ENCODE measurements at places on chromosomes 5 and 9.

DNA sequence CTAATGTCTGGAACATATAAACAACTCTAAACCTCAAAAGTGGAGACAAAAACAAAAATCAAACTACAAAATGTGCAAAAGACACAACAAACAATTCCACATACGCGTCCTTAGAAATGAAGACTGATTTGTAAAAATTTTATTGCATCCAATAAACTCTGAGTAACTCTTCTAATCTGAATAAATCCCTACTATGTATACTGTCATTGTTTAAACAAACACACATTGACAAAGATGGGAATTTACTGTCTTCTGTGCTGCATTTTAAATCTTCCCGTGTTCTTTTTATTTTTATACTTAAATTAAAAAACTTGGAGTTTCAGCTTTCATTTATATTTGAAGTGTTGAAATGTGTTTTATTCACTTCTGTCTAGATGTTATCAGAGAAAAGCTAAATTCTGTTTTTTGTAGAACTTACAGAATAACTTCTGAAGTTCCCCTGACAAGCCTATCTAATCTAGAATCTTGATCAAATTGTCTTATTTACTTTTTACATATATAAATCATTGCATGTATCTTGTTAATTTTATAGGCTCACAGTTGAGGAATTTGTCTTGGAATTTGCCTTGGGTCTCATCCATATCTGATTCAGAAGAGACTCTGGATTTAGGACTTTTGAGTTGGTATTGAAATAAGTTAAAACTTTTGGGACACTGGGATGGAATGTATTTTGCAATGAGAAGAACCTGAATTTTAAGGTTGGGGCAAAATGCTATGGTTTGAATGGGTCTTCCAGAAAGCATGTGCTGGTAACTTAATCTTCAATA is 2064.4 kb upstream of the C9orf72 start:
- DNase-seq: no peak

GRCh38 chr5:22076586-22076985 is 776.6 kb downstream of the CDH12 start:
- no peak for DNase-seq

DNA sequence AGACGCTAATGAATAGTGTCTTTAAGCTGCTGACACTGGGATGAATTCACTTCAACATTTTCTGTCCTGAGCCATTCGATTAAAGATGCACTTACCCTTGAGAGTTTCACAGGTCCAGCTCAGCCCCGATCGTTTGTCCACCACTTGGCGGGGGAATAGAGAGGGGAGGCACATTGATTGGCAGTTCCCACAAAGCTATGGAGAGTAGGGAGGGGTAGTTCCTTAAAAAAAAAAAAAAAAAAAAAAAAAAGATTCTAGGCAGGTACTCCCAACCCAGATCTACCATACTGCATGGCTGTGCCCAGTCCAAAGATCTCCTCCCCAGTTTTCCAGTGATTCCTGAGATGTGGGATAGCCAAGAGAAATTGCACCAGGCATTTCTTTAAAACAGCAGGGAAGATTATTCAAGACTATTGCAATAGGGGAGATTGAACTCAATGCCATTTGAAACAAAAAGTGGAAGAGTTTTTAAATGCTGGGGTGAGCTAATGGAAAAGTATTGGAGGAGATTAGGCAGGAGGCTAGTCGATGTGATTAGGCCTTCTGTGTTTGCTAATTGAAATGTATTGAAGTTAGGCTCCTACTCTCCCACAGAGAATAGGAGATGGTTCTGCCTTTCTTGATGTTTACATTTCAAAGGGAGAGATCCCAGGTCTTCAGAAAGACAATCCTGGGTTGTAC is 2217.4 kb upstream of the WWC1 start:
- peak; percentile 54 for DNase-seq

DNA sequence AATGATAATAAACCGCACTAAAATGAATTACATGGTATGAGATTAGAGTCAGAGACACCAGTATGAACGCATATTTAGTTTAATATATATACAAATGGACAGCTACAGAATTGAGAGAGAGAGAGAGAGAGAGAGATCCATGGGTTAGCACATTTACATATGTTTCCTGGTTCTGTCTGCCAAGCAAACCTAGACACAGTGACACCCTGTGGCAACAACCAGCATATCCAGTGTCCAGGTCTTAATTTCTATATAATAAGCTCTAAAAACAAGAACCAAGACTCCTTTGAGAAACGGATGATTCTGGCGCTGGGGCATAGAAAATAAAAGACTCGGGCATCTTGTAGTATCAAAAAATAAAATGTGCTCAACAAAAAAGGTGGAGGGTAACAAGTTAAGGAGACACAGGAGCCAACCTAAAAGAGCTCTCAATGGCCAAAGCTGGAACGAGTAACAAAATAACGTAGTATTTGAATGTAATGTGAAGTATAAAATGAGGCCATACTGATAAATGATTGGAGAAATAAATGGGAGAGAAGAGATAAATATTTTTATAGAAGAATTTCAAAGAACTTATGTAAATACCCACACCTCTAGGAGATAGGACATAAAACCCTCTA is 84.5 kb downstream of the RFX3 start:
- DNase-seq: no peak

DNA sequence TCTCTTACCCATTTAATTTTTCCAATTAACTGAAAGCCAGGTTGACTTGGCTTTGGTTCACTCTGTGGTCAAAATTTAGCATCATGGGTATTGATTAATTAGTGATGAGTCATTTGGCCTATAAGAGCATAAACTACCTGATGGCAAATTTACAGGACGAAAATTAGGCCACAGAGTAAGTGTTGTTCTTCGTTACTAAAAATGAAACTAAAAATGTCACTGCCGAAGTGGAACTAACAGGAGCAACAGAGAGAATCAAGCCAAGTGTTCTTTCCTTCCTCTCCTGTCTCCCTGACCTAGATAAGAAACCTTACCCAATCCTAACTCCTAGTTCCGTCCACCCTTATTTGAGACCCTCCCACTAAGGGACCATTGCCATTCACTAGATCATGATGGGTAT is 176.9 kb downstream of the RAB3C start:
- no peak for DNase-seq

DNA sequence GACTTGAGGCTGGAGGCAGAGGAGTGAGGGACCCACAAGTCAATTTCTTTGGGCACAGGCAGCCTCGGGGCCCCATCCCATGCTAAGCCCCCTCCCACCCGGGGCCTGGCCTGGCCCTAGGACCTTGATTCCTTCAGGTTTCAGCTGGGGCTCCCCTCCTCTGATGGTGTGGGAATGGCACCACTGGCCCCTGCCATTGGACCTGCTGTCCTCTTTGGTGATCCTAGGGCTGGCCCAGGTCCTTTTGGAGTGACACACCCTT is 10.5 kb downstream of the ERGIC1 start:
- DNase-seq: no peak

DNA sequence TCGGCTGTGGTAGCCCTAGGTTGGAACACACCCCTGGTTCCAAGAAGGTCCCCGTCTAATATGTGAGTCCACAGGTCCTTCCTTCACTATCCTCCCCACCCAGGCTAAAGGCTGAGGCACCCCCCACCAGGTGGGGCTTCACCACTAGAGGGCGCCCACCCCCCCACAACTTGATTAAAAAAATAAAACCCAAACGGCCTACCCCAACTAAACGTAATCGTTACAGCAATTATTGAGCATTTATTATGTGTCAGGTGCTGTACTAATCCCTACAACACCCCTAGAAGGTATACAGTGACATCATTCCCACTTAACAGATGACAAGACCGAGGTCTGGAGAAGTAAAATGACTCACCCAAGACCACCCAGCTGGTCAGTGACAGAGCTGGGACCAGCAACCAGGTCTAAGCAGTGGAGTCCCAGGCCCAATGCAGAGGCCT is 65.0 kb downstream of the FGF18 start:
- no peak for DNase-seq

GRCh38 chr9:70404261-70404660 is 10.2 kb downstream of the KLF9 start:
- no peak for DNase-seq

DNA sequence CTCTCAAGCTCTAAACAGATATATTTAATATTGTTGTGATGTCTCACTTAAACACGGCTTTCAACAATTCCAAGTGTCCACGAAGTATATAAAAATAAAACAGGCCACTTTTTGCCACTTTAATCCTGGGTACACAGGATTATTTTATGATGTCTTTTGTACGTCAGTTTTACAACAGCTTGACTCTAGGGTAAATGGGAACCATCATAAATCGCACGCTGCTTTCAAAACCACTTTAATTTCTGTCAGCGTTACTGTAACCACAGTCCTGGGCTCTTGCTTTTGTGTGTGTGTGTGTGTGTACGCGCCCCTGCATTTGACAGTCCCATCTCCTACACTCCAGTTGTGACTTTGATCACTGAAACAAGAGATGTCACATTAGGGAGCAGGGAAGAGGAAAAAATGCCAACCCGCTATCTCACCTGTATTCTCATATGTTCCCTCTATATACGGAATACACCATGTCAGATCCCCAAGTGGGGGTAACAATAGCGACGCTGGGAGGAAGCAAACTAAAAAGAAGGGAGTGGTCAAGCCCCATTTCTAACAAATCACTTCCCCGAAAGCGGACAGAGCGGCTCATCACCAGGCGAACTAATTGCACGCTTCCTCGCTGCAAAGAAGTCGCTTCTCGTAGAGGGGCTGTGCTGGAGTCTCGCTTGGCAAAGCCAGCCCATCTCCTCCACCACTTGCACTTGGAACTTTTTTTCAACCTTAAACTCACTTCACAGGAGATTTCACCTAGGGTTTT is 1.2 kb downstream of the BNC2 start:
- peak; percentile 54 for DNase-seq

Measured in ecto neural progenitor cell (in vitro differentiated cells).